Activated CD4-positive, alpha-beta T cell treated with anti-CD3 and anti-CD28 coated beads, Interleukin-2, amount 10 ng/mL, durations not matched to agents 24 days and 14 days (primary cell): ENCODE measurements at places on chromosomes 16 and 17. TPM values are rescaled to one million over a fixed set of nuclear protein-coding genes. Genes with fewer than 3 reads are reported as not detected.

PSMD11 gene
- 217 and 222 TPM in 2 replicates for total RNA-seq

KRTAP4-9 gene
- total RNA-seq = not detected in 2 replicates

OR1A1 gene
- not detected in 2 replicates for total RNA-seq

LCMT1 gene
- total RNA-seq = 32.8 and 38.7 TPM in 2 replicates

KRTAP3-2 gene
- total RNA-seq = not detected in 2 replicates

EARS2 gene
- 29.7 and 31.4 TPM in 2 replicates for total RNA-seq

HEATR9 gene
- 0.14 TPM in 1 of 2 replicates, not detected in the other for total RNA-seq

NAGLU gene
- 20.4 and 20.7 TPM in 2 replicates for total RNA-seq

SPN gene
- total RNA-seq = 157 and 165 TPM in 2 replicates

KRT28 gene
- total RNA-seq = not detected in 2 replicates

CIAO2B gene
- 170 and 176 TPM in 2 replicates for total RNA-seq

LITAFD gene
- not detected in 2 replicates for total RNA-seq

ATP6V0A1 gene
- 16.9 and 18.8 TPM in 2 replicates for total RNA-seq

GPRC5B gene
- total RNA-seq = 0.28 TPM in 1 of 2 replicates, not detected in the other
